ENCODE measurements at places on chromosomes 12 and 14.
A peak's percentile ranks its signal among the peaks of the same experiment; 100 is the strongest.

DNA sequence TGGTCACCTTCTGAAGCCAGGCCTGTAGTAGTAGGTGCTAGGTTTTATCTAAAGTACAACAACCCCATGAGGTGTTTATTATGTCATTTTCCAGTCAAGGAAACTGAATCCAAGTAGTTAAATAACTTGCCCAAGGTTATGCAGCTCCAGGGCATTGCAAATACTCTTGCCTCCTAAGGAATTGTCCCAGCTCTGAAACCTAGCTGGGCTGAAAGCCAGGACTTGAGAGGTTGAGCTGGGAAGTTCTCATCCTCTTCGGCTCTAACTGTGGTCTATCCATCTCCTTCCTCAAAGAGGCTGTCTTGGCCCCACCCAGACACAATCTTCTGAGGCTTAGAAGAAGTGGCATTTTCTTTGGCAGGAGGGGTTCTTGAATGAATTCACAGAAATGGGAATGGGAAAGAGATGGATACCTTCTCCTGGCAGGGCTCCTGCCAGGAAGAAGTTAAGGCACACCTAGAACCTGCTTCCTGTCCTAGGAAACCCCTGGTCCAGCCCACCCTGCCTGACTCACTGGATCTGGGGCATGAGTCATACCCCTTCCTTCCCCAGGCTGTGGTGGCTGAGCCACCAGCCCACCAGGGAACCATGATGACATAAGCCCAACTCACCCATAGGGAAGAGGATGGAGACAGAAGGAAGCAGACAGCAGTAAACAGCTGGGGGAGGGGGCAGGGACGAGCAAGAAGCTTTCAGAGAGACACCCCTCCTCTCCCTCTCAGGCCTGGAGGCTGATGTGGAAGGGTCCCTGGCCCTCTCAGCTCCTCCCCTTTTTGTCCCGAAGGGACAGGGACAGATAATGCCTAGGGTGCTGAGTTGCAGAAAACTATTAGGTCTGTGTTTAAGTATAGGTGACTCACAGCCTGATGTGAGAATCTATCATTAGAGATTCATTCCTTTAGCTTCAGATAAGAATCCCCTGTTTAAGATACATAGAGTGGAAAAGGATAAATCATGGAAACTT lies 2.1 kb upstream of the PLEK2 start:
- DNase-seq: peak; percentile 54

- peak; percentile 69 for DNase-seq
Measured at GRCh38 chr12:22334410-22335100, at the start of gene ST8SIA1. ST8SIA1 (minus strand) TSS chr12:22334707; CDS start chr12:22334232, 475 bp downstream.

DNA sequence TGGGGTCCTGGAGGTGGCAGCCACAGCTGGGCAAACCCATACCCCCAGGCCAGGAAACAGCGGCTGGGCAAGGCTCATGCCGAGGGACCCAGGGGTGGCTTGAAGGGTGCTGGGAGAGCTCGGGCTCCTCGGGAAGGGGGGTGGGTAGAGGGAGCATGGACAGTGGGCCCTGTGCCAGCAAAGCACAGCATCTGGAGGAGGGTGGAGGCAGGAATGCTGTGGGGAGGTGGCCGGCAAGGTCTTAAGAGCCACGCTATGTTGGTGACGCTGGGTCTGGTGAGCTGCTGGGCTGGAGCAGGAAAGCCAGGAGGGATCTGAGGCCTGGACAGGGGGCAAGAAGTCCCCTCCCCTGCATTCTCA lies 48.2 kb upstream of the DLK1 start:
- no peak for DNase-seq

- DNase-seq: no peak
Measured at GRCh38 chr14:69613312-69614073, 2.1 kb downstream of the SUSD6 start.

DNA sequence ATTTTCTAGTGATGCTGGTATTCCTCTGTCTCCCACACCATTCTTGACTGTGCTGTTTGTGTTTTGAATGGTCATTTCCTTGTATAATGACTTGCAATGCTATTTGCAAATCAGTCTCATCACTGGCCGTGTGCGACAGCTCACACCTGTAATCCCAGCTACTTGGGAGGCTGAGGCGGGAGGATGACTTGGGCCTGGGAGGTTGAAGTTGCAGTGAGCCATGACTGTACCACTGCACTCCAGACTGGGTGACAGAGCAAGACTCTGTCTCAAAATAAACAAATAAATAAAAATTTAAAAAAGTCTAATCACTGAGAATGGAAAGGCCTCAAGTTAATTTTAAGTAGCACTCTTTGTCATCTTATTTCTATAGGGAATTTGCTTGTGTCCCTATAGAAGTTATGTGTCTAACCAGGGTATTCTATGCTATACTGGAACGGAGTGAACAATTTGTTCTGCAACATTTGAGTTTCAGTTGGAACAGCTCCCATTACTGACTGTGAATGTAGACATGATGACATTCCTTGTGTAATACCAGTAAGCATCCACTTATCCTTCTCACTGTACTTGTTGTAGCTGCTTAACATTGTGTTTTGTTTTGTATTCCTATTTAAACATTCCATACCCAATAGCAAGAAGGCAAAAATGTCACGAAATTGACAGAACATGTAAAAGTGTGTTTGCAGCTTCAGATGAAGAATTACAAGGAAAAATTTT lies 126.3 kb downstream of the MGST1 start:
- DNase-seq: no peak

DNA sequence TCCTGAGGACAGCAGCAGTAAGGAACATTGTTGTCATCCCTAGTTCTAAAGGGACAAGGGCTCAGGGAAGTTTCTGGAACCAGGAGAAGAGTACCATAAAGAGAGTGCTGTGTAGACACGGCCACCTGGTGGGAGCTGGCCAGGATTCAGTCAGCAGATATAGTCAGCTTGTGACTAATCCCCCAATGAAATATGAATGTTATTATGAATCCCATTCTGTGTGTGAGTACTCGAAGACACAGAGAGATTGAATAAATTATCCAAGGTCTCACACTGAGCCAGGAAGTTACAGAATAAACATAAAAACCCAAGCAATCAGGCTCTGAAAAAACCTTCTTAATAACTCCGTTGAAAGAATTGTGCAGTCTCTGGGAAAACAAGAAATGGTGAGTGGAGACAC lies 1359.5 kb downstream of the AACS start:
- DNase-seq: no peak

DNA sequence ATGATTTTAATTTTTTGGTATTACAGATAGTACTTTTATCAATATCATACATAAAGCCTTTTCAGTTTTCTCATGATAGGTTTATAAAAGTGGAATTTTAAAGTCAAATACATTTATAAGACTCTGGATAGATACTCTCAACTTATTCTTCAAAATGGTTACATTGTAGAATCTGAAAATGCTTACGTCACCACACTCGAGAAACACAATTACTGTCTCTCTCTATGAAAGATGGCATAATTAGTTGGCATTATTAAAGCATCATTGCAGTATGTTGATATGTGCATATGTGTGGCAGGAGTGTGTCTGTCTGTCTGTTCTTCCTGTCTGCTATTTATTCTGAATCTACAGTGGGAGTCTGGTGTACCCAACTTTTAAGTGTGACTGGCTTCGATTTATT lies 397.1 kb downstream of the SNAPC1 start:
- DNase-seq: no peak

GRCh38 chr12:123164710-123165261 lies 13.9 kb upstream of the PITPNM2 start:
- DNase-seq: no peak

DNA sequence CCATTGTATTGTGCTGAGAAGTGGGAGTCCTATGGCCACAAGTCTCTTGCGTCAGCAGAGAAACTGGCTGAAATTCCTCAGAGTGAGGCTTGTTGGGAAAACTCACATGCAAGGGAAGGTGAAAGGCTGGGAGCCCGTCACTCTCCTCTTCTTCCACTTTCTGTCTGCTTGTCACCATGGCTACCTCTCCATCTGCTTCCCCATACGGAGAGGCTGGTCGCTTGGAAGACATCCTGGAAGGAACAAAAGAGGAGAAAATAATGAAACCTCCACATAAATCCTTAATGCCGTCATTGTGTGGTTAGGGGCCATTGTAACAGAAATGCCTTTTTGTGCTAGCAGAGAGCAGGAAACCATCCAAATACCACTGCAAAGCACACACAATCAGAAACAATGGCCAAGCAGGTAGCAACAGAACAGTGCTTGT lies 53.7 kb downstream of the SOX5 start:
- DNase-seq: no peak

DNA sequence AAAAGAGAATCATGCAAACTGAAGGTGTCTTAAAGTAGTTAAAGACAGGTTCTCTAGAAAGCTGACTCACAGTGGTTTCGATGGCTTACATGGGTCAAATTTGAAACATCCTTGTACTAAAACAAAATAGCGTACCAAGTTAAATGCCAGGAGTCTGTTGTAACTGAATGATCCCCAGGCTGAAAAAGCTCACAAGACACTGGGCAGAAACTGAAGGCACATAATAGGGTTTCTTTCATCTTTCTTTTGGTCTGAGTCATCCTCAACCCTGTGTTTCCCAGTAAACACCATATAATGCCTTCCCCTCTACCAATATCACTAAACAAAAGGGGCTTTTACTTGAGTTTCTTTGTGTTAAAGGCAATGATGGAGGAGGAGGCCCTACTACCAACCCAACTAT lies 12.8 kb downstream of the ZFYVE1 start:
- peak; percentile 20 for DNase-seq

DNA sequence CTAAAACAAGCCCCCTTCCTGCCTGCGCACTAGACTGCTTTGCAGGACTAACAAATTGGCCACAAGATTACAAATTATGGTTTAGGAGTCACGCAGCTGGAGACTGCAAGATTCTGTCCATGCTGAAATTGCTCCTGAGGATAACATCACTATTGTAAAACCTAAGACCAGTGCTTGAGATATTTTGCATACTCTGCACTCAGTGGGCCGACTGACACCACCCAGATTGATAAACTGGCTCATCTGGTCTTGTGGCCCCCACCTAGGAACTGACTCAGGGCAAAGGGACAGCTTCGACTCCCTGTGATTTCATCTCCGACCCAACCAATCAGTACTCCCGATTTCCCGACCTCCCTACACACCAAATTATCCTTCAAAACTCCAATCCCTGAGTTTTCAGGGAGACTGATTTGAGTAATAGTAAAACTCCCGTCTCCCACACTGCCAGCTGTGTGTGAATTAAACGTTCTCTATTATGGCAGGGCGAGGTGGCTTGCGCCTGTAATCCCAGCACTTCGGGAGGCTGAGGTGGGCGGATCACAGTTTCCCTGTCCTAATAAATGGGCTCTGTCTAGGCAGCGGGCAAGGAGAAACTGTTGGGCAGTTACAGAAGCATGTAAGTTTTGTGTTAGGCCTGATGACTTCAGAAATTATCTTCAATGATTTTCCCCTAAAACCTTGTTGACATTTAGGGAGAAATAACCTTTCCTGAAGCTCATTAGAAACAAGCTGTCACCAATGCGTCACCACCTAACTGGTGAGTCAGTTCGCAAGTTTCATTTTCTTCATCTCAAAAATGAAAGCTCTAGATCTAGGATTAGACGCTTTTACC lies 5.3 kb upstream of the UBC start:
- peak; percentile 74 for DNase-seq

- no peak for DNase-seq
Measured at GRCh38 chr14:101957406-101958234, 6.8 kb upstream of the DYNC1H1 start.

DNA sequence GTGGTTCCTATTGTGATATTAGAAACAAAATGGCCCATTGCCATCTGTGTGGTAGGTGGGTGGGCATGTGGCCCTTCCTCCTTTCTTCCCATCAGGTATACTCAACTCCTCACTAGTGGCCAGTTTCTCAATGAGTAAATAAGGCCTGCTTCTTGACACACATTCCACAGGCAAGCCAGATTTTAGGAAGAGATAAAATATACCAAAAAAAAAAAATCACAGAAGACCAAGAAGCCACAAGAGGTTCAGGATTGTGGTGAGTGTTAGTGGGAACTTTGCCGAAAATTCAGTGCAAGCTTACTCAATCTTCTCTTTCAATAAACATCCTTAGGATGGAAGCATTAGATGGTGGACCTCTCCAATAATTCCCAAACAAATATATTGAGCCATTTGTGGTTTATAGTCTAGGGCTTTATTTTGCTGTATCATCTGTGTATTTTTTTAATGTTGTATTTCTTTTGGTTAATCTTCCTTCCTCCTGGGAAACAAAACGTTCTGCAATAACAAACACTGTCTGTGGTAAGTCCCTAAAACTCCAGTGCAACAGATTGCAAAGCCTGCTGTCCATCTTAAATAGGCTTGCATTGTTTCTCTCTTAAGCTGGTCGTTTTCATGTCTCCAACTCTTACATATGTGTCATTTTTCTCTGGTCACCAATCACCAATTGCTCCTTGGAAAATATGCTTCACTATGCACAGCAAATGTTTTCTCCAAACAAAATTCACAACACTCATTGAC lies 289.9 kb upstream of the KITLG start:
- no peak for DNase-seq
